ENCODE measurements at places on chromosomes 2 and 18. TPM values are rescaled to one million over a fixed set of nuclear protein-coding genes. Genes with fewer than 3 reads are reported as not detected.

GRCh38 chr18:49015886-49016647, 65.3 kb upstream of the SMAD7 start:
- no peak overlapping the region for H3K4me3 ChIP-seq
- peak; percentile 4 for DNase-seq
- H3K4me1 ChIP-seq = peaks cover 6% of the 10 kb centered on the region
- H3K36me3 ChIP-seq = no peaks in the 10 kb centered on the region

DNA sequence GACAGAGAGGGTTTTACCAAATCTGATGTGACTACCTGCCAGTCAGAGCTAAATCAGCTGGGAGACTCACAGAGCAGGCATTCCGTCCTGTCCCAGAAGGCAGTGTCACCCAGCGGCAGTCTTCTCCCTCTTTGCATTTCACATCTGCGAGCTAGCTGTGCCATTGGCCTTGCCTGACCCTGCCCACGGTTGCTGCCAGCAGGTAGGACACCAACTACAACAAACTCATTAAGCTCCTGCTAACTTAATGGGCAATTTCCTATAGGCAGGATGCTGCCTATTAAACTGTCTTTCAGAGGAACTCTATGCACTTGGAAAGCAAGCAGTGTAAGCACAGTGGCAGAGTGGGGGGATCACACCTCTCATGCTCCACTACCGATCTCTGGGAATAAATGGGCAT, 116.4 kb upstream of the CAPN13 start:
- DNase-seq = no peak
- no peak overlapping the region for H3K27ac ChIP-seq
- no peaks in the 10 kb centered on the region for H3K36me3 ChIP-seq
- H3K4me3 ChIP-seq = no peak overlapping the region
- H3K27me3 ChIP-seq = no peaks in the 10 kb centered on the region

GRCh38 chr18:51824746-51825145, 515.3 kb upstream of the DCC start:
- no peaks in the 10 kb centered on the region for H3K36me3 ChIP-seq
- H3K27ac ChIP-seq = no peak overlapping the region
- no peaks in the 10 kb centered on the region for H3K4me1 ChIP-seq
- DNase-seq = no peak
- H3K4me3 ChIP-seq = no peak overlapping the region

GRCh38 chr2:159153463-159153862, 133.0 kb downstream of the WDSUB1 start:
- DNase-seq = no peak
- no peak overlapping the region for H3K27ac ChIP-seq
- H3K27me3 ChIP-seq = no peaks in the 10 kb centered on the region
- no peaks in the 10 kb centered on the region for H3K36me3 ChIP-seq

GRCh38 chr18:72502671-72503431, 41.3 kb downstream of the CBLN2 start:
- no peaks in the 10 kb centered on the region for H3K36me3 ChIP-seq
- no peaks in the 10 kb centered on the region for H3K4me1 ChIP-seq
- H3K4me3 ChIP-seq = no peak overlapping the region
- DNase-seq = no peak

- no peak overlapping the region for H3K4me3 ChIP-seq
- no peak for DNase-seq
- H3K27ac ChIP-seq = peak overlapping the region; percentile 39
These were observed 46.6 kb downstream of the SETBP1 start for GRCh38 chr18:44727291-44727690.

DNA sequence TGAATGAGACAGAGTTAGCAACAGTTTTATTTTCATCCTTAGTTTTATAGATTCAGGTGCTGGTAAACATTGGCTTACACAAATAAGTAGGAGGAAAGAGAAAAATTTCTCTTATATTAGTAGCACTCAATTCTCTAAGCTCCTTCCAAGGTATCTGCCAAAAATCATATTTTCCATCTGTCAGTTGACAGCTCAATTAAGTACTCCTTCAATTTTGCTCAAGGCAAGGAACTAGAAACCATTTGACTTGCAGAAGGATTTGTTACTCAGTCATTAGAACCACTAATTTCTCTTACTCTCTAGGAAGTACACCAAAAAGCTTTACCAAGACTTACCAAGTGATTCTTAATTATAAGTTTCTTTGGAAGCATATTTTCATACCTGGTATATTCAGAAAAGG, 101.4 kb upstream of the ATP8B1 start:
- H3K4me1 ChIP-seq = no peaks in the 10 kb centered on the region
- DNase-seq = no peak
- H3K36me3 ChIP-seq = no peaks in the 10 kb centered on the region
- no peak overlapping the region for H3K27ac ChIP-seq

- no peak for DNase-seq
- H3K4me1 ChIP-seq = no peaks in the 10 kb centered on the region
- H3K36me3 ChIP-seq = no peaks in the 10 kb centered on the region
- H3K27ac ChIP-seq = no peak overlapping the region
- no peak overlapping the region for H3K4me3 ChIP-seq
- H3K27me3 ChIP-seq = no peaks in the 10 kb centered on the region
These were observed 97.6 kb downstream of the WDR7 start for GRCh38 chr18:56748698-56749268.

- no peak for DNase-seq
- H3K27ac ChIP-seq = no peak overlapping the region
- no peak overlapping the region for H3K4me3 ChIP-seq
- no peaks in the 10 kb centered on the region for H3K36me3 ChIP-seq
- H3K4me1 ChIP-seq = no peaks in the 10 kb centered on the region
These were observed 446.3 kb downstream of the ADCYAP1 start for GRCh38 chr18:1350931-1351450.

- H3K27ac ChIP-seq = peak overlapping the region; percentile 35
- no peak overlapping the region for H3K4me3 ChIP-seq
- peaks cover 28% of the 10 kb centered on the region for H3K4me1 ChIP-seq
- no peaks in the 10 kb centered on the region for H3K36me3 ChIP-seq
These were observed 68.8 kb downstream of the CLHC1 start for GRCh38 chr2:55163274-55163721.

- no peaks in the 10 kb centered on the region for H3K27me3 ChIP-seq
- no peak overlapping the region for H3K4me3 ChIP-seq
- H3K36me3 ChIP-seq = no peaks in the 10 kb centered on the region
- DNase-seq = no peak
- H3K27ac ChIP-seq = no peak overlapping the region
- no peaks in the 10 kb centered on the region for H3K4me1 ChIP-seq
These were observed 564.9 kb upstream of the FSHR start for GRCh38 chr2:49719241-49719640.

DNA sequence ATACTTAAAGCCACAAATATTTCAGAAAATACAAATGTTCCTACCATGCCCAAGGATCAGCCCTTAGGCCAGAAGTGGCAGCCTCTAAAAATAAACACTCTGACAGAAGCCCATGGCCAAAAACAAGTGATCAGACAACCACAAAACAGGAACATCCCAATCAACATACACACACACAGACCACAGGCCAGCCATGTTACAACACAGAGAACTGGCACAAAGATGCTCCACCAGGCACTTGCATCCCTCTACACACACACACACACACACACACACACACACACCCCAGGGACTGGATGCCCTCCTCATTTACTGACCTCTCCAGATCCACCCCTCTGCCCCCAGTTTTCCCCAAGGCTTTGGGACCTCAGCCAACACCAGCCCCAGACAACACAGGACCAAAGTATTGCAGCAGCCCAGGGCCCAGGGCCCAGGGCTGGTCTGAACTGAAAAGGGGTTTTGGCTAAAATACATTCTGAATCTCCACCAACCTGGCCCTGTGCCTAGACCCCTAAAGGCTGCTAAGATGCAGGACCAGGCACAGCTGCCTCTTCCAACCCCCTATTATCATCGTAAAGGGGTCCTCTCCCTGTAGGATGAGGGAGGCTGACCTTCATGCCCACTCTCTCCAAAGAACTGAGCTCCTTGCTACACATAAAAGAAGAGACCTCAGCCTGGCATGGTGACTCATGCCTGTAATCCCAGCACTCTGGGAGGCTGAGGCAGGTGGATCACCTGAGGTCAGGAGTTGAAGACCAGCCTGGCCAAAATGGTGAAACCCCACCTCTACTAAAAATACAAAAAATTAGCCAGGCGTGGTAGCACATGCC, 151.4 kb downstream of the TNS1 start:
- no peaks in the 10 kb centered on the region for H3K27me3 ChIP-seq
- peaks cover 33% of the 10 kb centered on the region for H3K4me1 ChIP-seq
- peak overlapping the region; percentile 21 for H3K27ac ChIP-seq
- H3K36me3 ChIP-seq = peaks cover 4% of the 10 kb centered on the region
- no peak overlapping the region for H3K4me3 ChIP-seq

- no peak overlapping the region for H3K27ac ChIP-seq
- peaks cover 8% of the 10 kb centered on the region for H3K4me1 ChIP-seq
- no peaks in the 10 kb centered on the region for H3K27me3 ChIP-seq
- H3K36me3 ChIP-seq = no peaks in the 10 kb centered on the region
- no peak overlapping the region for H3K4me3 ChIP-seq
- no peak for DNase-seq
These were observed 33.4 kb downstream of the LAMA3 start for GRCh38 chr18:23722646-23723045.

- peaks cover 5% of the 10 kb centered on the region for H3K4me1 ChIP-seq
- H3K27me3 ChIP-seq = no peaks in the 10 kb centered on the region
- no peak overlapping the region for H3K27ac ChIP-seq
- no peak overlapping the region for H3K4me3 ChIP-seq
These were observed 63.0 kb upstream of the ACSL3 start for GRCh38 chr2:222797871-222798270.

GRCh38 chr18:58666176-58666575, 5.1 kb upstream of the MALT1 start:
- H3K27me3 ChIP-seq = no peaks in the 10 kb centered on the region
- no peaks in the 10 kb centered on the region for H3K36me3 ChIP-seq
- no peaks in the 10 kb centered on the region for H3K4me1 ChIP-seq
- no peak for DNase-seq
- no peak overlapping the region for H3K4me3 ChIP-seq

The NR4A2 gene
- polyA plus RNA-seq = 8.0 TPM

The ZNF24 gene
- 26.6 TPM for polyA plus RNA-seq

The EMX1 gene
- 0.28 TPM for polyA plus RNA-seq

The FBXO36 gene
- 2.9 TPM for polyA plus RNA-seq

The MC4R gene
- polyA plus RNA-seq = not detected

The BCL2L11 gene
- 11.6 TPM for polyA plus RNA-seq

The EFHD1 gene
- 83.4 TPM for polyA plus RNA-seq

The GGCX gene
- 33.3 TPM for polyA plus RNA-seq

The MAP3K19 gene
- not detected for polyA plus RNA-seq
